ENCODE measurements at places on chromosomes 7 and 10.

- DNase-seq: no peak
These were observed 245.6 kb upstream of the ETV1 start for GRCh38 chr7:14235056-14235455.

DNA sequence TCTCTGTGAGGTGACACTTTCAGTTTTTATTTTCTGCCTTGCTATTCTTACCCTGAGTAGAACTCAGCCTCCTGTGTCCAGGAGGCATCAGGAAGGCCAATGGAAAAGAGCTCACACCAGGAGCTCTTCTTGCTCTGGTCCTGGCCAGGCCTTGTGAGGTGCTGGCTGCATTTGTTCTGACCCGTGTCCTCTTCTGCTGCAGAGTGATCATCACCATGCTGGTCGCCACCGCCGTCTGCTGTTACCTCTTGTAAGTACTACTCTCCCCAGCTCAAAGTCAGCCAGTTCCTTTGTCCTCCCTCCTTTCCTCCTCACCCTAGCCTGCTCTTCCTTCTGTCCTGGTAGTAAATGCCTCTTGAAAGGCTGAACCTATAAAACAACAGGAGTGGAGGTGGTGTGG is 1.6 kb downstream of the ATP6V0E2 start:
- no peak for DNase-seq

DNA sequence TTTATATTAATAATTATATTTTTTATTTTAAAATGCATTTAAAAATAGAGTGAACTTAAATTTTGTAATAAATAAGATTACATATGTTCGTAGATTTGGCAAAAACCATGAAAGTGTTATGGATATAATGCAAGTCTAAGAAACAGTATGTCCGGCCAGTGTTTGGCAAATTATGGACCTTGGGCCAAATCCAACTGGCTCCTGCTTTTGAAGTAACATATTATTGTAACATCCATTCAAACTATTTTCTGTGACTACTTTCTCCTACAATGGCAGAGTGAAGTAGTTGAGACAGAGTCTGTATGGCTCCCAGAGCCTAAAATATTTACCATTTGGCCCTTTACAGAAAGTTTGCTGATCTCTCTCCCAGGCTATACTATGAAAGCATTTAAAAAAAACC is 38.9 kb downstream of the TMEM229A start:
- no peak for DNase-seq

DNA sequence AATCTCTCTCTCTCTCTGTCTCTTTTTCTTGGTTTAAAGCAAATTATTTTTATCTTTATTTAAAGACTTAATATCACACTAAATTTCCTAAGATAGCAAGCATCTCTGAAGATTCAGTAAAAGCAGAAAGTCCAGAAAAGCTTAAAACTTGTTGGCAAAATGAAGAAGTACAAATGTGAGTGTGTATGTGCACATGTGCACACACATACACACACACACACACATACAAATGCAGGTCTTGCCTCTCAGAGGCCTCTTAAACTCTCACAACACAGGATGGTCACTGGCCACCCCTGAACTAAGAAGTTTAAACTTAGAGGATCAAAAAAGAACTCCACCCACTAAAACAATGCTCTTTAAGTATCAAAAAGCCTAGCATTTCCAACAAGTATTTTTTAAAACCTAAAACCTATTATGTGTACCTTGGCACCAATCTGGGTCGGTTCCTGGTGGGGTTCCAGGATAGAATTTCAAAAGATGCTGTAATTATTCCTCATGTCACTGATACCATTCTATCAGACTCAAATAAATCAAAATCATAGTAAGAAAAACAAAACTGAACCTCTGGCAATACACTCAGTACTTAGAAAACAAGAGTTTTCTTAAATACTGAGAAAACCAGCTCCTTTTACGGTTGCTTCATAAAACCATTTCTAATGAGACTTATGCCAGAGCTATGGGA is 55.0 kb downstream of the SORBS1 start:
- DNase-seq: no peak

DNA sequence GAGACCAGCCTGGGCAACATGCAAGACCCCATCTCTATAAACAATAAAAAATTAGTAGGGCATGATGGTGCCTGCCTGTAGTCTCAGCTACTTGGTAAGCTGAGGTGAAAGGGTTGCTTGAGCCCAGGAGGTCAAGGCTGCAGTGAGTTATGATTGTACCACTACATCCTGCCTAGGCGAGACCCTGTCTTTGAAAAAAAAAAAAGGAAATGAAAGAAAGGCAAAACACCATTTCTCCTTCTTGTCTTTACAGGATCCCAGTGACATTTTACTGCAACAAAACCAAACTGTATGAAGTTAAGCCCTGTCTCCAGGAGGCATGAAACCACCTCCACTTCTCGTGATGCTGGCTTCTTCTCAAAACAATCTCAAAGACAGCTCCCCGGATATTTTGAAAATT is 29.9 kb upstream of the PBLD start:
- no peak for DNase-seq

DNA sequence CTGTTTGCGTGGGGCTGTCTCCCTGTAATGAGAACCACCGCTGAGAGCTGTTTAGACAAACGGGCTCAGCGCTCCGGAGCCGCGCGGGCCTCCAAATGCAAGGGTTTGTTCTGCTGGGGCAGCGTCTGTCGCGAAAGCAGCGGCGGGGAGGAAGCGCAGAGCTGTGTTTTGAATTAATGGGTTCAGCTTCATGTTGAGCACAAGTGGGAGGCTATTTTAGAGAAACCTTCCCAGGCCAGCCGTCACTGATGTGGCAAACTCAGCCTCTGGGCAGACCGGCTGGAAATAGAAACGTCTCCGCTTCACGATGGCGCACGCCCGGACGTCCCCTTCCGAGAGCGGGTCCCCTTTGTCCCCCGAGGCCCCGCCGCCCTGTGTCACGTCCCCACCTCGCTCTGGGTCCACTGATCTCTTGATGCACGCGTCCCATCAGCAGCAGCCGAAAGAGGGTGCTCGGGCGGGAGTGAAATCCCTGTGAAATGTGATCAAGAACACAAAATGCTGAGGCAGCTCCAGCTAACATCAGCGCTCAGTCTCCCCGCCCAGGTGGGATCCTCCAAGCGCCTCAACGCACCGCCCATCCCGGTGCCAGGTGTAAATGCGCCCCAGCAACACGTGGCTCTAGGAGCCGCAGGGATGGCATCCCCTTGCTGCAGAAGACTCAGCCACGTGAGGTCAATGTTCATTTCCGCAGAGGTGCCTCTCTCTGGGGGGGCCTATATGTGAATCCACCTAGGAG is 44.9 kb downstream of the BAMBI start:
- DNase-seq: peak; percentile 47

GRCh38 chr7:95527033-95527775 is 41.5 kb downstream of the ASB4 start:
- DNase-seq: peak; percentile 57

DNA sequence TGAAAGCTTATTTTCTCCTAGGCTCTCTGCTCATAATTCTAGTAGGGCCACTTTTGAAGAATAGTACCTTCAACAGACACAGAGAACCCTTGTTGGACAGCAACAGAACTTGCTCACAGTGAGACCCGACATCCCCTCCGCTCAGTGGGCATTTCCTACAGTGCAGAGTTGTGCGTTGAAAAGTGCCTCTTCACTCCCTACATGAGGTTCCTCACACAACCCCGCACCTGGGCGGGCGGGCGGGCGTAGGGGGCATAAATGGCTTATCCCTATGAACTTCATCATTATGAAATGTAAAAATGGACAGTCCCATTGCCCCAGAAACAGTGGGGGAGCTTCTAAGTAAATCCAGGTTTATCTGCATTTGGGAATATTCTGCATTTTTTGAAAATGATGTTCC is 174.9 kb downstream of the MGMT start:
- no peak for DNase-seq

GRCh38 chr10:80988755-80989154 is 451.1 kb downstream of the SH2D4B start:
- peak; percentile 21 for DNase-seq

DNA sequence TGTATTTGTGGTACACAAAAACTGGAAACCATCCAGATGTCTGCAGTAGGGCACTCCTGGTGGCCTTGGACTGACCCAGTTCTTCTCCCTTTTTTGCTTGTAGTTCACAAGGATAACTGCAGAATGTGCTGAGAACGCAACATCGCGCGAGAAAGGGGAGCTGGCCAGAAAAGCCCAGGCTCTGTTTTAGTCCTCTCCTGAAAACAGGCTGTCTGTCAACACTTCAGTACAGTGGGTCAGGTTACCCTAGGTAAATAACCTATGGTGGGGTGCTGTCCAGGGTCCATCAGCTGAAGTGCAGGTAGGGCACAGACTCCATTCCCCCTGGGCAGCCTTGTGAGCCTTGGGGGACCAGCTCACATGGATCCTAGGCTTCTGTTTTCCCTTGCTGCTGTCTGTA is 495.8 kb downstream of the MDFIC start:
- peak; percentile 17 for DNase-seq

DNA sequence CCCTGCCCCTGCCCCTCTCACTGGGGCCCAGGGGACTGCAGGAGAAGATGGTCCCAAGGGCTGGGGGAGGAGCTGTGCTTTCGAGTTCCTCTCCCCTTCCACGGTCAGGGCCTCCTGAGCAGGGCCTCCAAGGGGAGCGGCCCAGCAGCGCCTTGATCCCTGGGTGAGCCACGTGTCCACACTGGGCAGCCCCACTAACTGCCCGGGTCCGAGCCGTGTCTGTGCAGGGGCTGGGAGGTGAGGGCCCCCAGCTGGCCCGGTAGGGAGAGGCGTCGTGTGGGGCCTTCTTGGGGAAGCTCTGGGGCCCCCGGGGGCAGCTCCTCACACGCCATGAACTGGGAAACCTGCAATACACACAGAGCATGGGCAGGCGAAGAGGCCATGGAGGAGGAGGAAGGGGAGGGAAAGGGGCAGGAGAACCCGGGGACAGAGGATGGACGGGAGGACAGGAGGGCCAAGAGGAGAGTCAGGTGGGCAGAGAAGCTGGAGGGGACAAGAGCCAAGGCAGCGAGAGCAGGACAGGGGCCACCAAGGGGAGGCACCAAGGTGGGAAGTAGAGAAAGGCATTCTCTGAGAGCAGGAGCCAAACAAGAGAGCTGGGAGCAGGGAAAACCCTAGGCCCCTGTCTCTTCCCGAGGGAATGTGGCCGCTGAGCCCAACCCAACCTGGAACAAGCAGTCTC is 32.8 kb downstream of the KCNH2 start:
- no peak for DNase-seq

GRCh38 chr10:50275650-50276235 is 24.4 kb upstream of the ASAH2 start:
- DNase-seq: no peak

DNA sequence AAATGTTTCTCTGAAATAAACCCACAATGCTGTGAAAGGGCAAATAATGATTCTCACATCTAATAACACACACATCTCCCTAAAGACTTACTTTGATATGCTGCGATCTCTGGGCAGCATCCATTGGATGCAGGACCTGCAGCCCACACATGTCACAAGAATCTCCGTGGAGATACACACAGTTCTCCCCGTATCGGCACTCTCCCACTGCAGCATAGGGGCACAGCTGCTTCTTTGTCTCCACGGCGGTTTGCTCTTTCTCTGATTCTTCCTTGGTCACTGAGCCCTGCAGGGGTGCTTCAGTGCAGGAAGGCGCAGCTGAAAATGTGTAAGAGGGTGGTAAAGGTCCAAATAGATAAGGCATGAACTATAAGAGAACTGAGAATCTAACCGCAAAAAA is 20.4 kb downstream of the MKRN1 start:
- DNase-seq: no peak

- DNase-seq: no peak
These were observed 188.4 kb downstream of the PPP1R3A start for GRCh38 chr7:113730309-113730955.

- DNase-seq: no peak
These were observed 4.2 kb downstream of the CCL24 start for GRCh38 chr7:75809396-75809795.

DNA sequence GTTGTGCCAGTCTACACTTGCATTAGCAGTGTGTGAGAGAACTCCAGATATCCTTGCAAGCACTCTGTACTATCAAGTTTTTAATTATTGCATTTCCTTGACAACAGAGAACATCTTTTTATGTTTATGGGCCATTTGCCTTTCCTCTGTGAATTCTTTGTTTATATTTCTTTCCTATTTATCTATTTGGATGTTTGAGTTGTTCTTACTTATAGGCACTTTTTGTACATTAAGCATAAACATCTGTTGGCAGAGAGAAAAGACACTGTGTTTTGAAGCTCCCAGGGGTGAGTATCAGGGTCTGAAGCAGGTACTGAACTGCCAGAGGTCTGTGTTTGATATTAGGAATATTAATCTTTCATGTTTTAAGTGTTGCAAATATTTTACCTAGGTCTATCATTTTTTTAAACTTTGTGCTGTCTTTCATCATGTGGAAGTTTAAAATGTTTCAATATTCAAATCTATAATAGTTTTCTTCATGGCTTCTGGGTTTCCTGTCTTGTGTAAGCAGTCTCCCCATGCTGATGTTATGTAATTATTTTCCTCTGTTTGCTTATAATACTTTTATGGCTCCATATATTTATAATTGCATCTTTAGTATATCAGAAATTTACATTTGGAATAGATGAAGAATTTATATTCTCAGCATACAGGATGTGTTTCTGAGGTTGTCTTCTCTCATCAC is 17.7 kb upstream of the PDCD4 start:
- DNase-seq: no peak

GRCh38 chr7:155947051-155947450 is 134.8 kb upstream of the SHH start:
- no peak for DNase-seq

DNA sequence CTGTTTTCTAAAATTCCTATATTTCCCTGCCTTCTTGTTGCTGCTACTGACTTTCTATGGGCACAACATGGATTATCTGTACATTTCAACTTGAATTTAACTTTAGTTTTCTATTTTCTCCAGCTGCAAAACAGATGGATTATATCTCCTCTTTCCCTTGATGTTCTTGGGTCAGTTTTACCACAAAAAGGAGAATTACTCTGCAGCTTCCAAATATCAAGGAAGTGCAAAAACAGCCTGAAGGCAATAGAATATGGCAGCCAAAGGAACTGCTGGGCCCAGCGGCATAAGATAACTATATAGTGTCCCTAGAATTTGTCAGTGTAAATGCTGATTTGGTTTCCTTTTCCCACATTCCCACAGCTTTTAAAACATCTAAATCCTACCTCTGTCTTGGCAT is 29.1 kb downstream of the CPED1 start:
- DNase-seq: no peak

DNA sequence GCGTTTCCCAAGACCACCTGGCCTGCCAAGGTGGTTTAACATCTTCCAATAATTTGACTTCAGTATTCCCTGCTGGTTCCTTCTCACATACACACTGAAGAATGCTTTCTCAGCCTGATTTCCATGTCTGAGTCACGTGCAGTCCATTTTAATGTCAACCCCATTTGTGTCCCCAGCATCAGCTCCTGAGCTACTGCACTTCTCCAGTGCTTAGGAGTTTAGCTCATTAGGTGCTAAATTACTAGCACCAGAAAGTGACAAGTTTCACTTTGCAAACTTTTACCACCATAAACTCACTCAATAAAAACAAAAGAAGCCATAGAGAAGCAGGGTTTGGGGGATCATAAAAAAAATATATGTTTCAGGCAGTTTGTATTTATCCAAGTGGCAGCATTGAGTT is 279.3 kb upstream of the SORCS1 start:
- no peak for DNase-seq

- no peak for DNase-seq
These were observed 25.5 kb downstream of the ZNF713 start for GRCh38 chr7:55912748-55913158.

GRCh38 chr7:28070297-28071055 is 110.1 kb downstream of the JAZF1 start:
- DNase-seq: no peak

GRCh38 chr10:131849591-131850382 is 51.0 kb upstream of the PPP2R2D start:
- no peak for DNase-seq
